ENCODE measurements at places on chromosomes 16 and 17.

DNA sequence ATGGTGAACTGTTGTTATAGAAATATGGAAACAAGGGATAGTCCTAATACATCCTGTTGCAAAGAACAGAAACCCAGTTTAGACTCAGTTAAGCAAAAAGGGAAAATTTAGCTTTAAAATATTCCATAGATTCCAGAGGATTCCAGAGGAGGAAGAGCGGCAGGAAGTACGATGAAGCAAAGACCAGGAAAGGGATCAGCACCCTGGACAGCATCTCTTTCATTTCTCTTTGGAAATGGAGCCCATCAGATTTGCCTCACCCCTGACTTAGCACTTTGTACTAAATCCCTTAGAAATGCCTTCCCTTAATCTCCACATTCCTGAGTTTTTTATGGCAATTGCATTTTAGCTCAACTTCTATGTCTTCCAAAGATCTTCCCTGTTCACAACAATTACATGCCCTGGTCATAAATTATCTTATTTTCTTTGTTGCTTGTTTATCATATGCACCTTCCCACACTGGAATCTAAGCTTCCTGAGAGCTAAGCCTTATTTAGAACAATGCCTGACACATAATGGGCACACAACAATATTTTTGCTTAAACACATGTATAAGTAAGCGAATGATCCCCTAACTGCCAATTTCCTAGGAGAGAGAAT is 150.0 kb upstream of the RBFOX1 start:
- DNase-seq: no peak

- DNase-seq: no peak
Observed at GRCh38 chr16:85530370-85530739, 82.8 kb upstream of the GSE1 start.

GRCh38 chr16:27721531-27722181 is 171.7 kb downstream of the KATNIP start:
- no peak for DNase-seq

DNA sequence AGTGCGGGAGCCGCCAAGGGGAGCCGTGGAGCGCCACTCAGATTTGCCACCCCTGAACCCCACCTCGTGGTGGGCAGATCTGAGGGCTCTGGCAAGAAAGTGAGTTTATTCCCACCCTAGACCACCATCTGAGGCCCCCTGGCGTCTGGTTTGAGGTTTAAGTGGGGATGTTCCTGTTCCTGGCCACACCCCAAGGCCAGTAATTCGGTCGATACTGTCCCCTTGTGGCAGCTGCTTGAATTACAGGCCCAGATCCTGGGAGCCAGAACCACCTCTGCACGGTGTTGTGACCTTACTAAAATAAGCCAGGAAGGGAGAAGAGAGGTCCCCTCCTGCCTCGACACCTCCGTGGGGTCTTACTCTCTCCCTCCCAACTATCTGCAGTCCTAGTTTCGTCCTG is 3.3 kb upstream of the LAT start:
- no peak for DNase-seq

GRCh38 chr17:1789936-1790335 is 28.1 kb downstream of the SERPINF1 start:
- DNase-seq: no peak

Data from effector memory CD8-positive, alpha-beta T cell (primary cell).